ENCODE measurements at places on chromosomes 1 and 21.

DNA sequence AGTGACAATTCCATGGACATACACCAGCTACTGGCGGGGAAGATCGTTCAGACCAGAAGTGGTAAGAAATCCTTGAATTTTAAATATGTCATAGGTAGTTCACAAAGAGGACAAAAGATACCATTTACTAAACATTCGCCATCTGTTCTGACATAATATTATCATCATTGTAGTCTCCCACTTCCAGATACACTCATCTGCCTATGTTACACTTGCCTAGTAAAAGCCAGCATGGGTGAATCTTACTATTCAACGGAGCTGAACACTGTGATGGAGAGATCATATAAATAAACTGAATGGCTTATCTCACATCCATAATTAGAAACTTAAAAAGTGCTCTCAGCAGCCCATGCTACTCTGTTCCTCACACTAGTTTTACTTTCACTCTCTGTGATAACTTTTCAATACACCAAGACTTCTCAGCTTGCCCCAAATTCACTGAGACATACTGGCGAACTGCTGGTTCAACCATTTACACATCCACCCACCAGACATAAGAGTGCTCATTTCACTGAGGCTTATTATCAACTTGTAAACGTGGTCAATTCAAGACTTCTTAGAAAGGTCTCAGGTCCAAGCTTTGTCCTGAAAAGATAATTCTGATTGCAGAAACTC lies 463 bp upstream of the PRRC2C start:
- DNase-seq, result no peak

DNA sequence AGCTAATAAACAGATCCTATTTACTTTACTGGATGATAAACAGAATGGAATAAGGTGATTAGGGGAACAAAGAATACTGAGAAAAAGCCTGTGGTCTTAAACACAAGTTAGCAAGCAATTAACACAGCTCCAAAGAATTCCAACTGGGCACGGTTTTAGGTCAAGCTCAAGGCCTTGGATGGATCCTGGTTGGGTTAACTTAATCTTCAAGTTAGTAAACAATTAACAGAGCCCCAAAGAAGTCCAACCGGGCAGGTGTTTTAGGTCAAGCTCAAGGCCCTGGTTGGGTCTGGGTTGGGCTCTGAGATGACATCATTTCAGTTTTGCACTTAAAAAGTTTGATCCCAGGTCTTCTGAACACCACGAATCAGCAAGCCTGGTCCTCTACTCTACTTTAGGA lies 1086.3 kb upstream of the TMPRSS15 start:
- no peak for DNase-seq

DNA sequence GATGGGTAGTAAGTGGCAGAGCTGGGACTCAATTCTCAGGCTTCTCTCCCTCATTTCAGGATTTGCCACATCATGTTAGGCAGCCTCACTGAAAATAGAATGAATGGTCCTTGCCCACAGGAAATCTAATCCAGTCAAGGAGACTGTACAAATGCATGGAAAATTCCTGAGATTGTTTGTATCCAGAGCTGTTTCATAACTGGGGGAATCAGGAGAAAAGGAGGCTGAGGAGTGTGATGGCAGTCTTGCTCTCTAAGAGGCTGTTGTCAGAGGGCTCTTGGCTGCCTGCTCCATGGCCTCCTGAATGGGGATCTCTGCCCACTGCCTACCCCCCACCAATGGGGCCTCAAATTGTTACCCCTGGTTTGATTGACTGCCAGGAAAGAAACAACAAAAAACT lies 141.9 kb upstream of the TNR start:
- no peak for DNase-seq

DNA sequence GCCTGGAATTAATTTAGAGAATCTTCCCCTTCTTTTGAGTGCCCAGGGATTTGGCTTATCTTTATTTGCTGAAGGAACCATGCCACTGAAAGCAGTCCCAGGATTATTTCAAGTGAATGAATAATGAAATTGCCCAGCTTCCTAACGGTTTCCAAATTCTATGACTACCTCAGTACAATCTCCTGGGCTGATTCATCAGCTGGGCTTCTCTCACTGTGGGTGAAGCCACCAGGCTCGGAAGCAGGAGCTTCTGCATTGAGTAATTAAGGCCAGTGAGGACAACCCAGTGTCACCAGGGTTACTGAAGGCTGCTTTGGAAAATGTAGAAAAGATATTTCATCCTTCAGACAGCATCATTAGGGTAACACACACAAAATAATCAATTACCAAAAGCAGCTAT lies 169.8 kb downstream of the DAB1 start:
- DNase-seq, result no peak

GRCh38 chr1:40622936-40623629 lies 42.4 kb downstream of the RIMS3 start:
- no peak for DNase-seq

Data from natural killer cell treated with Interleukin-12 subunit alpha and Interleukin-12 subunit beta and Interleukin-15 and Interleukin-18, amount 100 ng/mL, for 72 hours (primary cell).